ENCODE measurements at places on chromosomes 3 and 15. TPM values are rescaled to one million over a fixed set of nuclear protein-coding genes. Genes with fewer than 3 reads are reported as not detected.

DNA sequence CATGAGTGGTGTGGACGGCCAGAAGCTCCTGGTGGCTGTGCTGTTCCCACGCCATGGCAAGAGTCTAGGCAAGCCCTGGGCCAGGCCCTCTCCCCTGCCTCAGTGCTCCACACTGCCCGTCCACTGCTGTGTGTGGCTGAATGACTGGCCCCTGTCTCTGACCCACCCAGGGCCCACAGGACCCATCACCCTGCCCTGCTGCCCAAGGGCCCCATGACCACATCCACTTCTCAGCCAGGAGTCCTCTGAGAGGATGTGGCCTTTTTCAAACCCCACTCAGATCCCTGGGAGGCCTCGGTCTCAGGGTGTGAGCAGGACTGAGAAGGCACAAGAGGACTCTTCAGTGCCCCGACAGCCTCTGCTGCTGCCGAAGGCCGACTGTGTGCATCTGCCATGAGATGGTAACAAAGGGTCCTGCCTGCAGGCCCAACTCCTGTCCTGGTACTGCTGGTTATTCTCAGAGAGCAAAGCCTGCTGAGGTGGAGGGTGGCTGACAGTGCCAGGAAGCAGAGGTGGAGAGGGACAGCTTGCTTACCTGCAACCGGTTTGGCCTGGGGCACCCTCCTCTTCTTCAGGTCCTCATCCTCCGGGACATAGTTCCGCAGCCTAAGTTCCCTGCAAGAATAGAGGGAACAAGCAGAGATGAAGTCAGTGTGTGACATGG is 47.5 kb downstream of the PTH1R start:
- H3K36me3 ChIP-seq, result peaks cover 24% of the 10 kb centered on the region
- H3K27ac ChIP-seq, result no peak overlapping the region
- H3K4me1 ChIP-seq, result peaks cover 7% of the 10 kb centered on the region

DNA sequence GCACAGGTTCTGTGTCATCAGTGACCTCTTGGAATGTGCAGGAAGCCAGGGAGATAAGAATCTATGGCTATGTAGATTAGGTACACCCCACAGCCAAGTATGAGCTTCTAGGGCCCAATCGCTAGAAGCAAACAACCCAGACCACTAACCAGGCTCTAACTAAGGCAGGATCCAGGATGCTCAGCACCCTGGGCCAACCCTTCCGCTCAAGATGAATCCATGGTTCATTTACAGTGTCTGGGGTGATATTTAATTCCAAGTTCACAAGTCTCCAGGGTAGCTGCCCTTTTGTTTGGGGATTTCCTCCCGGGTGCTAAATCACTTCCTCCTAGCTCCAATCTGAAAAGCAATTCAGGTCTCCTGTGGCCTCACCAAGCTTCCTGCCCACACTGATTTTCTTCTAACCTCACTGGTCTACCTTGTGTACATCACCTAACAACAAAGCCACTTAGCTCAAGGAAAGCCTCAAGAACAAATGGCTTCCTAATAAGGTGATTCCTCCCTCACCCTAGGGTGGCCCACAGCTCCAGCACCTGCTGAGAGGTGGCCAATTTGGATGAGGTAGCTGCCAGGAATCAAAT is 2.4 kb downstream of the EHD4 start:
- peak overlapping the region; percentile 66 for H3K27ac ChIP-seq
- peak; percentile 12 for DNase-seq
- H3K4me1 ChIP-seq, result peaks cover 25% of the 10 kb centered on the region
- no peaks in the 10 kb centered on the region for H3K36me3 ChIP-seq
- no peaks in the 10 kb centered on the region for H3K27me3 ChIP-seq

The CAMK1 gene
- total RNA-seq, result 1.4 TPM

- no peak for DNase-seq
- H3K36me3 ChIP-seq, result no peaks in the 10 kb centered on the region
- no peaks in the 10 kb centered on the region for H3K27me3 ChIP-seq
- no peak overlapping the region for H3K4me3 ChIP-seq
Measured at GRCh38 chr3:72143966-72144717, 359.2 kb upstream of the PROK2 start.

- no peak overlapping the region for H3K4me3 ChIP-seq
- H3K4me1 ChIP-seq, result peaks cover 2% of the 10 kb centered on the region
- no peaks in the 10 kb centered on the region for H3K27me3 ChIP-seq
- no peak overlapping the region for H3K27ac ChIP-seq
Measured at GRCh38 chr3:143234526-143234925, 115.0 kb downstream of the CHST2 start.

All from T-cell (primary cell).